Fibroblast of villous mesenchyme (primary cell): ENCODE measurements at places on chromosomes 12 and 14. TPM values are rescaled to one million over a fixed set of nuclear protein-coding genes. Genes with fewer than 3 reads are reported as not detected.

Gene ABCC9
- total RNA-seq = 7.4 and 12.1 TPM in 2 replicates

GRCh38 chr14:74735125-74735524 lies 22.2 kb downstream of the FCF1 start:
- DNase-seq = peak; percentile 42

Gene ANG
- 1.7 and 4.5 TPM in 2 replicates for total RNA-seq

- DNase-seq = no peak
Observed at GRCh38 chr12:131681257-131681620, 29.7 kb upstream of the SFSWAP start.
